ENCODE measurements at places on chromosomes 2 and 18.

DNA sequence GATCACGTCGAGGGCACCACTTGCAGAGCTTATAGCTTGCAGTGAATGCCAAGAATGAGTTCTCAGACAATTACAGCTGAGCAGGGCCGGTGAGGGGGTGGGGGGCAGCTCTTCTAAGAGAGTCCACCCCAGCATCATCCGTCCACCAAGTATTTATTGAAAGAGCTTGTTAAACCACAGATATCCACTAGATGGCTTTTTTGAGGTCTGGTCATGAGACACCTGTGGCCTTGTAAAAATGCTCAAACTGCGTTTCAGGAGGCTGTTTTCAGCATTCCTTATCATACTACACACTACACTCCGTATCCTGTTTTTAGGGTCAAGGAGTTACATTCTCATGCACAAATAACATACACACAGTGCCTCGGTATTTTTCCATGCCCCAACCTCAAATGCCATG is 51.5 kb downstream of the DNAJC10 start:
- DNase-seq, result no peak

DNA sequence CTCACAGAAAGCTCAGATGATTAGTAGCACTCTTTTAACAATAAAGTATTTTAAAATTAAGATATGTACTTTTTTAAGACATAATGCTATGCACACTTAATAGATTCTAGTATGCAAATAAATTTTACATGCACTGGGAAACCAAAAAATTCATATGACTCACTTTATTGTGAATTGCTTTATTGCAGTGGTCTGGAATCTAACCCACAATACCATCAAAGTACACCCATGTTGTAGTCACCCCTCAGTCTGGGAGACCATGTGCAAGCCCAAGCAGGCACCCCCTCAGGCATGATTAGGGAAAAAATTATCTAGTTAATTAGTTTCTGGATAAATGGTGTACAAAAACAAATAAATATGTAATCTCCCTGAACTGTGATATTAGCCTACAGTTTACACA is 649.0 kb upstream of the HS6ST1 start:
- no peak for DNase-seq

GRCh38 chr18:9810994-9811705 is 74.6 kb upstream of the TXNDC2 start:
- no peak for DNase-seq

GRCh38 chr2:229825476-229825875 is 96.3 kb downstream of the TRIP12 start:
- DNase-seq, result no peak

DNA sequence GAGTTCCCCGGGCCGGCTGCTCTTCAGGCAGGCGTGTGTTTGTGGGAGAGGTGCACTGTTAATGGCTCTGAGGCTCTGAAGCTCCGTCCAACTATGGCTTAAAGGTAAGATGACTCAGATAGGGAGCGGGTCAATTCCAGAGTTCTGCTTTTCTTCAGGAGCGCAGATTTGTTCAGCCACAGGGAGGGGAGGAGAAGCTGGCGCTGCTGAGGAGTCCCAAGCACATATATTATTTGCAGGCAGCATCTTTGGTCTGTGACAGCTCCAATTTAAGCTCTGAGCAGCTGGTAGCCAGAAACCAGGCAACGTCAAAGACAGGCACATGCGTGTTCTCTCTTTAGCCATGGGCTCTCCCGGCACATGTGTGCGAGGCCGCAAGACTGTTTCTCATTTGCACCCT is 229.2 kb downstream of the BCL2 start:
- no peak for DNase-seq

- DNase-seq, result no peak
Observed at GRCh38 chr18:67468038-67468437, 48.5 kb downstream of the DSEL start.

DNA sequence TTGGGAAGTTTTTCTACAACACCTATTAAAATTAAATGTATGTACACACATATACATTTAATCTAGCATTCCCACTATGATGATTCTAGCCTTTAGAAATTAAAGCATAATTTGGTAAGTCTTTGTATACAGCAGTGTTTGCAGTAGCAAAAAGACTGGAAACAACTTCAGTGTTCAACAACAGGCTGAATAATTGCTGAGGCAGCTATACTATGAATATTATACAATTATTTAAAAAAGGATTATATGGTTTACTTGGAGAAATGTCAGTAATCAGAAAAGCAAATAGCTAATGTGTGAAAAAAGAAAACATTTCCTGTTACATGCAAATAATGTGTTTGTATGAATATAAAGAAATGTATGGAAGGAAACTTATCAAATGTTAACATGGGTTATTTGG is 1.4 kb upstream of the ZNF638 start:
- DNase-seq, result no peak

- no peak for DNase-seq
Observed at GRCh38 chr2:209097168-209097567, 326.7 kb upstream of the MAP2 start.

DNA sequence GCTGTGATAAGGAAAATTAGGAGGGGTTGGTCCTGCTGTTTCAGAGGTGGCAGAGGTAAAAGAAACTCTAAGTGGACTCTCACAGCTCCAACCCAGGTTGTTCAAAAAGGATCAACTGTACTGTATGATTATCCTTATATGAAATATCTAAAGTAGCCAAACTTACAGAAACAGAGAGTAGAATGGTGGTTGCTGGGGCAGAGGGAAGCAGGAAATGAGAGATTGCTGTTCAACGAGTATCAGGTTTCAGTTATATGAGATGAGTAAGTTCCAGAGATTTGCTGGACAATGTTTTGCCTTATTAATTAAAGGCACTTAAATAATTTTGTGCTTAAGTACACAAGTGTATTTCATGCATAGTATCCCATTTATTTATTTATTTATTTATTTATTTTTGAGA is 972.0 kb upstream of the LRRTM1 start:
- DNase-seq, result no peak

DNA sequence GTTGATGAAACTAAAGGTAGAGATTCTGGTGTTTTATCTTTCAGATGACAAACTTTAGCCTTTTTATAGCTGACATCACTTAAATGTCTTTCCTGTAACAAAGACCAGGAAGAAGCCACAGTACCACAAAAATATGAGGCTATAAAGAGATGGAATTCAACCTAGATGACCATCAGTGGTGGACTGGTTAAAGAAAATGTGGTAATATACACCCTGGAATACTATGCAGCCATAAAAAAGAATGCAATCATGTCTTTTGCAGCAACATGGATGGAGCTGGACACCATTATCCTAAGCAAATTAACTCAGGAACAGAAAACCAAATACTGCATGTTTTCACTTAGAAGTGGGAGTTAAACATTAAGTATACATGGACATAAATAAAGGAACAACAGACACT is 18.3 kb upstream of the HNRNPLL start:
- no peak for DNase-seq

- DNase-seq, result no peak
Observed at GRCh38 chr2:176642074-176642473, 372.8 kb downstream of the MTX2 start.

- peak; percentile 57 for DNase-seq
Observed at GRCh38 chr2:47653902-47654789, 128.8 kb upstream of the MSH6 start.

DNA sequence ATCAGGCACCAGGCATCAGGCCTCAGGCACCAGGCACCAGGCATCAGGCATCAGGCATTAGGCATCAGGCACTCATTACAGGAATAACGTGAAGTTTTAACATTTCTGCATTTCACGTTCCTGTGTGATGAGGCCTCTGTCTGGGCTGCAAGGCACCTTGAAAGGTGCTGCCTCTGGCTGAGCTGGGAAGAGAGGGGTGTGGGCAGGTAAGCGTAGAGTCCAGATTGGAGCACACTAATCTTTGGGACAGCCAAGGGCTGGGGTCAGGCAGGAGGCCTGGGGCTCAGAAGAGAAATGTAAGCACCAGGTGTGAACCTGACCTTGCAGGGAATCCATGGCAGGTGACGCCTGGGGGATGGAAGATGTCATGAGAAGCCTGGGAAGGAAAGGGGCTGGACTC is 25.3 kb upstream of the SNTG2 start:
- no peak for DNase-seq

DNA sequence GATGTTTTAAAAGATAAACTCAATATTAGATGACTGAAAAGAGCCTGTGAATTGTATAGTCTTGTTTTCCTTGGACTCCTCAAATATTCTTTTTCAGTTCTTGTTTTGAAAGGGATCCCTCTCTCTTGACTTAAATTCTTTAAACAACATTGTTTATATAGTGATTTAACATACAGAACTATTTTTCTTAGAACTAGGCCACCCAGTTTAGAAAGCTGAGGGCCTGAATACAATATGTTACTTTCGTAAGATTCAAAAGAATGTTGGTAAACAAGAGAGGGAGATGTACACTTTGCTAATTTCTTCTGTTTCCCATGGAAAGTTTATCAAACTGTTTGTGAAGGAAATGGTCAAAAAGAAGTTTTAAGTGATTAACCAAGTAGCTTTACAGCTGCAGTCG is 5.5 kb upstream of the TSPYL6 start:
- no peak for DNase-seq

- DNase-seq, result no peak
Observed at GRCh38 chr2:241983571-241984270, 114.2 kb downstream of the RTP5 start.

GRCh38 chr2:200373973-200374416 is 67.5 kb downstream of the SPATS2L start:
- no peak for DNase-seq

- no peak for DNase-seq
Observed at GRCh38 chr2:239147376-239147775, 253.4 kb downstream of the HDAC4 start.

DNA sequence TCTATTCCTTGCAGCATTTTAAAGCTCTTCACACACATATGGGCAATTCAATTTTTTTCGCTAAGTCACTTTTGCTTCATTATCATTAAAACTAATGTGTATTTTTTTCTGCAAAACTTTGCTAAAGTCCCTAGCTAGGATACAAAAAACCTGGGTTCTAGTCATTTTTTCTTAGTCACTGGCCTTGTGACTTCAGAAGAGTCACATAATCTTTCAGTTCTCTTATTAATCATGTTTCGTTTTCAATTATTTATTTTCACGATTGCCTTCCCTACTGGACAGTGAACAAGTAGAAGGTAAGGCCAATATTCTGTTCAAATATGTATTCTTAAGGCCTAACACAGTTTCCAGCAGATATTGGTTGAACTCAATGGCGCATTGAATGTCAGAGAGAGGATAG is 60.9 kb upstream of the CYRIA start:
- no peak for DNase-seq

GRCh38 chr18:44536046-44536445 is 144.6 kb upstream of the SETBP1 start:
- DNase-seq, result no peak

- DNase-seq, result no peak
Observed at GRCh38 chr2:168241208-168241607, 6.2 kb downstream of the STK39 start.

DNA sequence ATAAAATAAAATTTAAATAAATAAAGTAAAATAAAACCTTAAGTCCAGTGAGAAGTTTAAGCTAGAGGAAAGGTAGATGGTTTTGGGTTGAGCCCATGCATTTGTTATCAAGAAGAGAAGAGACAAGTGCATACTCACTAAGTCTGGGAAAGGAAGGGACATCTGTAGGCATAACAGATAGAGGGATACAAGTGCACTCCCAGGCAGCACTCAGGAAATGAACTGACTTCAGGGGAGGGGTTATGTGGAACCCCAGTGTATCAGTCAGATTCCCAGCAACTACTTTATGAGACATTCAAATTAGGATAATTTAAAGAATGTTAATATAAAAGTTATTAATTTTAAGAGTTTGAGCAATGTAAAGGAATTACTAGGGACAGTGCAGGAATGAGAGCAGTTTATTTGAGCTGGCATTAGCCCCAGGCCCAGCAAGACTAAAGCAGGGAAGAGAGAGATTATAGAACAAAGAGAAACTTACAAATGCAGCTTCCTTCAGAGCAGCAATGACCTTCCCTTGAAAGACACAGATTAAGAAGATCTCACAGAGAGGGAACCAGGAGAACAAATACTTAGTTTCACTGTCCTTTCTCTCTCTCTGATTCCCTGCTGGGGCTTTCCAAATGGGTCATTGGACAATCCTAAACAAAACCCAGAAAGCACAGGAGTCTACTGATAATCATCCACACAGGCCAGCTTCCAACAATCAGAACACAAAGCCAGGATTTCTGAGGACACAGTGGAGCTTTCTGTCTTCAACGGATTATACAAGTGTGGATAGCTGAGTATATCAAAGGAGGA is 109.7 kb downstream of the ERBB4 start:
- DNase-seq, result no peak

DNA sequence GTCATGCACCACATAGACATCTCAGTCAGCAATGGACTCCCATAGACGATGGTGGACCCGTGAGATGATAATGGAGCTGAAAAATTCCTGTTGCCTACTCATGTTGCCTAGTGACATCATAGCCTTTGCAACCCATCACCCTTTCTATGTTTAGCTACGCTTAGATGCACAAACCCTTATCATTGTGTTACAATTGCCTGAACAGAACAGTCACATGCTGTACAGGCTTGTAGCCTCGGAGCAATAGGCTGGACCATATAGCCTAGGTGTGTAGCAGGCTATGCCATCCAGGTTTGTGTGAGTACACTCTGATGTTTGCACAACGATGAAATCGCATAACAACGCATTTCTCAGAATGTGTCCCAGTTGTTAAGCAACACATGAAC is 221.6 kb downstream of the ALPK2 start:
- no peak for DNase-seq

- DNase-seq, result no peak
Observed at GRCh38 chr2:62727259-62727867, 21.9 kb downstream of the EHBP1 start.
